Type B pancreatic cell (in vitro differentiated cells): ENCODE measurements at places on chromosomes 12 and 14. TPM values are rescaled to one million over a fixed set of nuclear protein-coding genes. Genes with fewer than 3 reads are reported as not detected.

DNA sequence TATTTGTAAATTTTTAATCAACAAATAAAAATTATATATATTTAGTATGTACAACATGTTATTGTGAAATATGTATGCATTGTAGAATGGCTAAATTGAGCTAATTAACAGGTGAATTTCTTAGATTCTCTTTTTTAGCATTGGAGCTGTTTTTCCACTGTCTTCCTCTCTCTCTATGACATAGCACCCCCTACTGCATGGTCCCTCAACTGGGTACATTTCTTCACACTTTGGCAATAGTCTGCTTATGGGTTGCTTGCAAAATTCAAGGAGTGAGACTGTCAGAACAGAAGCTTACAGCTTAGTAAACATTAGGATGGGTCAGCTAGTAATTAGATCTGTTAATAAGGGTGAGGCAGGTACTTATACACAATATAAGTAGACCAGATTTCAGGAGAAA, 658.5 kb upstream of the MGAT4C start:
- H3K36me3 ChIP-seq, result no peaks in the 10 kb centered on the region
- no peak for DNase-seq
- no peaks in the 10 kb centered on the region for H3K27me3 ChIP-seq
- H3K4me1 ChIP-seq, result no peaks in the 10 kb centered on the region
- H3K4me3 ChIP-seq, result no peak overlapping the region

DNA sequence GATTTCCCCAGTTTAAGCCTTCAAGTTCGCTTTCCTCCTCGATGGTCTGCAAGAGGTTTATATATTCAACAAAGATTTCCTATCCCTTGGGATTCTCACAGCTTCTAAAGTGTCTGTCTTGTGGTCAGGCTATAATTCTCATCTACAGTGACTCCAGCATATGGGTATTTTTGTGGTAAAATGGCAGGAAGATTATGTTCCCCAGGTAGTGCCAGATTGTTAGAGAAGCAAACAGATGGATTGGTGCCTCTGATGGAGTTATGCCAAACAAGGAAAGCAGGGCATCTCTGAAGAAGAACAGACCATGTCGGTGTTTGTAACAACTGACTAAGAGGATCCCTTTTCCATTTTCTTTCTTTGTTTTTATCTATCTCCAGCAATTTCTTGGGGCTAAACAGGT, 5.5 kb upstream of the CCDC175 start:
- H3K36me3 ChIP-seq, result no peaks in the 10 kb centered on the region
- H3K4me1 ChIP-seq, result peaks cover 4% of the 10 kb centered on the region
- no peak overlapping the region for H3K4me3 ChIP-seq
- peaks cover 13% of the 10 kb centered on the region for H3K27me3 ChIP-seq
- H3K27ac ChIP-seq, result no peak overlapping the region
- no peak for DNase-seq

GRCh38 chr12:92640691-92641090, 62.1 kb upstream of the PLEKHG7 start:
- peaks cover 16% of the 10 kb centered on the region for H3K4me1 ChIP-seq
- H3K4me3 ChIP-seq, result no peak overlapping the region
- peaks cover 11% of the 10 kb centered on the region for H3K27me3 ChIP-seq

GRCh38 chr14:76050797-76051392, 65.3 kb downstream of the IFT43 start:
- no peak overlapping the region for H3K4me3 ChIP-seq
- H3K4me1 ChIP-seq, result peaks cover 18% of the 10 kb centered on the region
- no peak overlapping the region for H3K27ac ChIP-seq
- H3K36me3 ChIP-seq, result peaks cover 1% of the 10 kb centered on the region

GRCh38 chr14:74843653-74844052, 32.3 kb downstream of the PROX2 start:
- H3K4me3 ChIP-seq, result no peak overlapping the region
- DNase-seq, result no peak
- H3K27me3 ChIP-seq, result no peaks in the 10 kb centered on the region
- peaks cover 6% of the 10 kb centered on the region for H3K36me3 ChIP-seq
- H3K4me1 ChIP-seq, result peaks cover 34% of the 10 kb centered on the region

Gene IRF9
- 60.0 and 63.4 TPM in 2 replicates for total RNA-seq

Gene RERG
- 24.2 and 32.3 TPM in 2 replicates for total RNA-seq

Gene SIX4
- 18.2 and 26.0 TPM in 2 replicates for total RNA-seq

Gene CCDC184
- total RNA-seq, result 0.98 and 2.4 TPM in 2 replicates

Gene SLC6A15
- total RNA-seq, result 1.4 and 14.8 TPM in 2 replicates
